ENCODE measurements at places on chromosomes 11 and 22. TPM values are rescaled to one million over a fixed set of nuclear protein-coding genes. Genes with fewer than 3 reads are reported as not detected.

DNA sequence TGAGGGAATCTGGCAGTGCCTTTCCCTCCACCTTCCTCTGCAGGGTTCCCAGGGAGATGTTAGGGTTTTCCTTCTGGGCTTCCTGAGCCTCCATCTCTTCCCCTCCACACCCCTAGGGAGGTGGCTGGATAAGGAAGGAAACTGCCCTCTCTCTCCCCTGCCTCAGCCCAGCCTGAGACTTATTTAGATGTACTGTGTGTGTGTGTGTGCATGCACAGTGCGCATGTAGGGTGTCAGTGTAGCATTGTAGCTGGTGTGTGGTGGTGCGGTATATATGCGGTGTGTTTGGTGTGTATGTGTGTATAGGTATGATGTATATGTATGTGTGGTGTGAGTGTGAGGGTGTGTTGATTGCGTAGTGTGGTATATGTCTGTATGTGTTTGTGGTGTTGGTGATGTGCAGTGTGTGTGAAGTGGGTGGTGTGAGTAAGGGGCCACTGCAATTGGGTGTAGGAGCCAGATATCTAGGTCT lies 1.5 kb downstream of the FXYD6 start:
- peak overlapping the region; percentile 92 for H3K4me3 ChIP-seq
- peaks cover 42% of the 10 kb centered on the region for H3K4me1 ChIP-seq
- H3K27ac ChIP-seq: no peak overlapping the region
- no peak for DNase-seq

ANO5 gene
- not detected for total RNA-seq

GRCh38 chr11:62444835-62445234 lies 26.0 kb downstream of the SCGB1A1 start:
- peak overlapping the region; percentile 82 for H3K4me3 ChIP-seq
- H3K36me3 ChIP-seq: peaks cover 2% of the 10 kb centered on the region
- peaks cover 32% of the 10 kb centered on the region for H3K27me3 ChIP-seq
- H3K27ac ChIP-seq: no peak overlapping the region

- peaks cover 28% of the 10 kb centered on the region for H3K4me1 ChIP-seq
- H3K27me3 ChIP-seq: no peaks in the 10 kb centered on the region
- DNase-seq: no peak
- H3K27ac ChIP-seq: no peak overlapping the region
- H3K4me3 ChIP-seq: no peak overlapping the region
- peaks cover 25% of the 10 kb centered on the region for H3K36me3 ChIP-seq
These were observed 72.5 kb downstream of the SWAP70 start for GRCh38 chr11:9736365-9736764.

DNA sequence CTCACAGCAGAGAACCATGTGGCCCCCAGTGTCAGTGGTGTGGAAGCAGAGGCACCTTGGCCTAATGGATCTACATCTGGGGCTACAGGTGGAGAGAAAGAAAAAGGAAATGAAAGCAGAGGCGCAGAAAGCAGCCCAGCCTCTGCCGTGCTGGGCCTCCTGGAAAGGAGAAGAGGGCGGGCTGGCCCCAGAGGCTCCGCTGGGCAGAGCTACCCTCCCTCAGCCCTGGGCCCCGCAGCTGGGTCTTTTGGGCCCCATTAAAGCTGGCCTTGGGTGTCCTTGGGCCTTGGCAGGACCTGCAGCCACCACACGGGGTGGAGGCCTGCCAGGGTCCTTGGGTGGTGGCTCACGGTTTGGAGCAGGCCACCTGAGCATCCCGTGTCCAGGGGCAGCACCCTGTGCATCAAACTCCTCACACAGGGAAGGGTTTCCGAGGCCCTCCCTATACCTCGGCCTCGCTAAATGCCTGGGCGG lies 31.6 kb upstream of the GAL start:
- no peaks in the 10 kb centered on the region for H3K4me1 ChIP-seq
- peaks cover 6% of the 10 kb centered on the region for H3K36me3 ChIP-seq
- H3K27ac ChIP-seq: no peak overlapping the region
- H3K27me3 ChIP-seq: peaks cover 34% of the 10 kb centered on the region

GRCh38 chr11:103844327-103845215 lies 191.9 kb upstream of the DDI1 start:
- H3K36me3 ChIP-seq: no peaks in the 10 kb centered on the region
- no peaks in the 10 kb centered on the region for H3K4me1 ChIP-seq
- no peak overlapping the region for H3K27ac ChIP-seq
- DNase-seq: no peak
- H3K4me3 ChIP-seq: no peak overlapping the region

DNA sequence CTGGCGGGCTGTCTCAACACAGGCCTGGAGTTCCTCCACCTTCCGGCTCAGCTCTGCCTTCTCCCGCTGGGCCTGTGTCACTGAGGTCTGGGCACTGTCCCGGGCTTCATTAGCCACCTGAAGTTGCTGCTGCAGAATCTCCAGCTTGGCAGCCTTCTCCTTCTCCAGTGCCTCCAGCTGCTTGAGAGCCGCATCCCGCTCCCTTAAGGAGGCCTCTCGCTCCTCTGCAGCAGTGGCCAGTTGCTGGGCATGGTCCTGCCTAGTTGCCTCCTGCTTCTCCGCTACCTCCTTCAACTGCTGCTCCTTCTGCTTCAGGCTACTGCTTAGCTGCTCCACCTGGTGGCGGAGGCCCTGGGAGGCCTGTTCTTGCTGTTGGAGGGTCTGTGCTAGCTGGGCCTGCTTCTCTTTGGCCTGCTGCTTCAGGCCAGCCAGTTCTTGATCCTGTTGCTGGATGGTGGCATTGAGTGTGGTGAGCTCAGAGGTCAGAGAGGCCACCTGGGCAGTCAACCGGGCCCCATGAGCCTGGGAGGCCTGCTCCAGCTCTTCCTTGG lies 16.9 kb downstream of the IL18BP start:
- no peak overlapping the region for H3K4me3 ChIP-seq
- H3K36me3 ChIP-seq: peaks cover 34% of the 10 kb centered on the region
- peaks cover 10% of the 10 kb centered on the region for H3K4me1 ChIP-seq

FAM227A gene
- 0.29 TPM for total RNA-seq

GRCh38 chr11:62542750-62543567 lies 3.6 kb downstream of the AHNAK start:
- H3K27me3 ChIP-seq: no peaks in the 10 kb centered on the region
- peak overlapping the region; percentile 62 for H3K4me3 ChIP-seq
- H3K27ac ChIP-seq: peak overlapping the region; percentile 83
- peaks cover 73% of the 10 kb centered on the region for H3K4me1 ChIP-seq
- peak; percentile 49 for DNase-seq

DNA sequence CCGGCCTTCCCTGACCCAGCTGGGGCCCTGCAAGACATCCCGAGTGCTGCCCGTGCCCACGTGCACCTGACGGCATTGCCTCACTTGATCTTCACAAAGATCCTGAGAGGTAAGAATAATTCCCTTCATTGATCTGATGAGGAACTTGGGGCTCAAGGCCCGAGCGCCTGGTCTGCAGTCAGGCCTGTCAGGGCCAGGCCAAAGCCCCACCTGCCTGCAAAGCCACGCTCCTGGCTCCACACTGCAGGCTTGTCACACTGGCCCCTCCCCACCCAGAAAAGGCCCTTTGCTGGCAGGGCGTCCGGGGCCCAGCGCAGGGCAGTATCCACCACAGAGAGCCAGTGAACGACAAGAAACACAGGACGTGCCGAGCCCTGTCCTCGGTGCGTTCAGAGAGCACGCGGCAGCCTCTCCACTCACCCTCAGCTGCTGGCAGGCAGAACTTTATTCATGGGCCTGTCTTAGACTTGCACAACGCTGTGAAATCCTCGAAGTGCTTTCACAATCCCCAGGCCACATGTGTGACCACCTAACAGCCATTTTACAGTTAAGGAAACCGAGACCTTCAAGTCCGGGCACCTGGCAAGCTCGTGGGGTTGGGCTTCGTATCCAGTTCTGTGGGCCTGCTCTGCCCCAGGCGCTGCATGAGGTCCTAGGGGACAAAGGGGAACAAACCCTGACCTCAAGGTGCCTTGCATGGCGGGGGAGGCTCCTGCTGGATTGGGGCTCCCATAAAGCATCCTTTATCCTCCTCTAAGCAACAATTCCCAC lies 14.8 kb downstream of the KIAA0930 start:
- no peaks in the 10 kb centered on the region for H3K27me3 ChIP-seq
- no peaks in the 10 kb centered on the region for H3K36me3 ChIP-seq
- H3K27ac ChIP-seq: peak overlapping the region; percentile 42
- no peak overlapping the region for H3K4me3 ChIP-seq
- DNase-seq: no peak

APOBEC3G gene
- 24.3 TPM for total RNA-seq

NOX4 gene
- not detected for total RNA-seq

DNA sequence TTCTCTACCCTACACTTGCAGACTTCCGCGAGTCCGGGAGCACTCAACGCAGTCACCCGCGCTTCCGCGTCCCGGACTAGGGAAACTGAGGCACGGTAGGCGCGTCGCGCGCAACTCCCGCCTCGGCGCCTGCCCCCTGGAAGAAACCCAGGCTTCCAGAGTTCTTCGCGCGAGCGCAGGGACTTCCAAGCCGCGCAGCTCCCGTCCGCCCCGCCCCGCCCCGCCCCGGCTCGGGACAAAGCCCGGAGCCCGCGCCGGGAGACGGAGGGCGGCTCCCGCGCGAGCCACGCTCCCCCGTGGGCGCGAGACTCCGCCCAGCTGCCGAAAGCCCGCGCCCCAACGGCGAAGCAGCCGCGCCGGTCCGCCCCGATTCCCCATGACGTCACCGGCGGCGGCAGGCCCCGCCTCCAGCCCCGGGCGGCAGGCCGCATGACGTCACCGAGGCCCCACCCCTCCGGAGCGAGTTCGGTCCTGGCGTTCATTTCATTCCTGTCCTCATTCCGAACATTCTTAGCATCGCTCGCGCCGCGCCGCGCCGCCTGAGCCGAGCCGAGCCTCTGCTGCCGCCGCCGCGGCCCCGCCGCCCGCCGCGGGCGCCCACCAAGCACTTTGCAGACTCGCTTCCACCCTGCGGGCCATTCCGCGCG lies at the start of gene TEAD1:
TSS of gene TEAD1 (plus strand) at position 498 of the 647 bp plus-strand sequence.
- peaks cover 4% of the 10 kb centered on the region for H3K36me3 ChIP-seq
- H3K27me3 ChIP-seq: peaks cover 49% of the 10 kb centered on the region
- no peak within 1 kb of the TSS for H3K27ac ChIP-seq
- H3K4me3 ChIP-seq: peak within 1 kb of the TSS; percentile 84

GRCh38 chr11:73048446-73048845 lies 93.7 kb downstream of the FCHSD2 start:
- H3K4me1 ChIP-seq: peaks cover 27% of the 10 kb centered on the region
- DNase-seq: no peak
- no peaks in the 10 kb centered on the region for H3K27me3 ChIP-seq
- H3K36me3 ChIP-seq: no peaks in the 10 kb centered on the region
- peak overlapping the region; percentile 73 for H3K27ac ChIP-seq
- H3K4me3 ChIP-seq: no peak overlapping the region

GRCh38 chr11:90250970-90251369 lies 28.1 kb upstream of the CHORDC1 start:
- H3K27ac ChIP-seq: peak overlapping the region; percentile 66
- H3K4me3 ChIP-seq: peak overlapping the region; percentile 52
- no peaks in the 10 kb centered on the region for H3K36me3 ChIP-seq
- DNase-seq: no peak
- H3K27me3 ChIP-seq: peaks cover 2% of the 10 kb centered on the region

CBX6 gene
- total RNA-seq: 66.7 TPM

DNA sequence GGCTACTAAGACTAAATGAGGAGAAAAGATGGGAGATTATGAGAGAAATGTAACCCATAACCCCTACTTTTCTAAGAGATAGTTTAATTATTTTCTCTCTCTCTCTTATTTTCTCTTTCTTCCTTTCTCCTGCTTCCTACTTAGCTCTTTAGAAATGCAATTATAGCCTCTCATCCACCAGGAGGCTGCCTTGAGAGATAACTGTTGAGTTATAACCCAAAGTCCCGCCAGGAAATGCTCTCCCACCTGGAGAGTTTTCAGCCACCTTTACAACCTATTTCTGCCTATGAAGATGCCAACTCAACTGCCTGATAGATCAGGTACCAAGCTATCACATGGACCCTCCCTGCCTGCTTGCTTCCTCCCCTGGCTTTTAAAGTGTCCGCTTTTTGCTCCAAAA lies 34.0 kb upstream of the TMEM123 start:
- peaks cover 5% of the 10 kb centered on the region for H3K4me1 ChIP-seq
- H3K27me3 ChIP-seq: no peaks in the 10 kb centered on the region
- H3K36me3 ChIP-seq: no peaks in the 10 kb centered on the region
- H3K4me3 ChIP-seq: no peak overlapping the region
- H3K27ac ChIP-seq: no peak overlapping the region

DNA sequence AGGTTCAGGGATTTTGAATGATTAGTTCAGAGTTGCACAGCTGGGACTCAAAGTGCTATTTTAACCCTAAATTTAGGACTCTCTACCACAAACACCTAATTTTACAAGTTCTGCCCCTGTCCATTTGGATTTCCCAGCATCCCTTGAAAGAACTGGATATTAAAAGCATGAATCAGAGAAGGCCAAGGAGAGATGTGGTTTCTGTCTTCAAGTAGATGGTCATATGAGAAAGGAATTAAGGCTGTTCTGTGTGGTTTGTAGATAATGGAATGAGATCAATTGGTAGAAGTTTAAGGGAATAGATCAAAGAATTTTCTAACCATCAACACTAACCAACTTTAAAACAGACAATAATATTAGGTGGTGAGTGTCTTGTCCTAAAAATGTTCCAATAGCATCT lies 106.4 kb upstream of the TENM4 start:
- no peaks in the 10 kb centered on the region for H3K36me3 ChIP-seq
- peaks cover 2% of the 10 kb centered on the region for H3K27me3 ChIP-seq
- H3K27ac ChIP-seq: no peak overlapping the region
- H3K4me1 ChIP-seq: no peaks in the 10 kb centered on the region

GRCh38 chr11:19027829-19028595 lies 32.5 kb downstream of the MRGPRX2 start:
- peaks cover 43% of the 10 kb centered on the region for H3K27me3 ChIP-seq
- H3K4me1 ChIP-seq: no peaks in the 10 kb centered on the region
- no peak overlapping the region for H3K27ac ChIP-seq
- no peak overlapping the region for H3K4me3 ChIP-seq
- peaks cover 5% of the 10 kb centered on the region for H3K36me3 ChIP-seq

GRCh38 chr11:114090225-114090910 lies 30.9 kb downstream of the ZBTB16 start:
- H3K4me1 ChIP-seq: peaks cover 14% of the 10 kb centered on the region
- no peak overlapping the region for H3K4me3 ChIP-seq
- H3K27me3 ChIP-seq: peaks cover 1% of the 10 kb centered on the region
- no peaks in the 10 kb centered on the region for H3K36me3 ChIP-seq
- DNase-seq: no peak
- no peak overlapping the region for H3K27ac ChIP-seq

DNA sequence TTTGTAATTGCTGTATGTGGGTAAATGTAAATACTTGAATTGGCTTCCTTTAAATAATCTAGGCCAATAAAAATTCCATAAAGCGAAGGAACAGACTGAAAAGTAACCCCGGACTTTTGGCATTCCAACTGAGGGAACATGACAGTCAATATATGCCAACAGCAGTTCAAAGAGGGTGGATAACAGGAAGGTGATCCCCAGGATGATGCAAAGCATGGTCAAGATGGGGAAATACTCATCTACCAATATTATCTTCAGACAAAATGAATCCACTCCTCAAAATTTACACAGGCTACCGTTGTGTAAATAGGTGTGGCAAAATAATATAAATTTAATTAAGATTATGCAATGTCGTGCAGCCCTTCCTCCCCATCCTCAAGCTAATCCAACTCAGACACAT lies 56.9 kb downstream of the BBOX1 start:
- DNase-seq: no peak
- H3K27ac ChIP-seq: no peak overlapping the region
- H3K4me1 ChIP-seq: no peaks in the 10 kb centered on the region
- no peaks in the 10 kb centered on the region for H3K27me3 ChIP-seq
